ENCODE measurements at places on chromosomes 2 and 18.

- no peak for DNase-seq
Observed at GRCh38 chr2:191202881-191203397, 42.3 kb upstream of the MYO1B start.

DNA sequence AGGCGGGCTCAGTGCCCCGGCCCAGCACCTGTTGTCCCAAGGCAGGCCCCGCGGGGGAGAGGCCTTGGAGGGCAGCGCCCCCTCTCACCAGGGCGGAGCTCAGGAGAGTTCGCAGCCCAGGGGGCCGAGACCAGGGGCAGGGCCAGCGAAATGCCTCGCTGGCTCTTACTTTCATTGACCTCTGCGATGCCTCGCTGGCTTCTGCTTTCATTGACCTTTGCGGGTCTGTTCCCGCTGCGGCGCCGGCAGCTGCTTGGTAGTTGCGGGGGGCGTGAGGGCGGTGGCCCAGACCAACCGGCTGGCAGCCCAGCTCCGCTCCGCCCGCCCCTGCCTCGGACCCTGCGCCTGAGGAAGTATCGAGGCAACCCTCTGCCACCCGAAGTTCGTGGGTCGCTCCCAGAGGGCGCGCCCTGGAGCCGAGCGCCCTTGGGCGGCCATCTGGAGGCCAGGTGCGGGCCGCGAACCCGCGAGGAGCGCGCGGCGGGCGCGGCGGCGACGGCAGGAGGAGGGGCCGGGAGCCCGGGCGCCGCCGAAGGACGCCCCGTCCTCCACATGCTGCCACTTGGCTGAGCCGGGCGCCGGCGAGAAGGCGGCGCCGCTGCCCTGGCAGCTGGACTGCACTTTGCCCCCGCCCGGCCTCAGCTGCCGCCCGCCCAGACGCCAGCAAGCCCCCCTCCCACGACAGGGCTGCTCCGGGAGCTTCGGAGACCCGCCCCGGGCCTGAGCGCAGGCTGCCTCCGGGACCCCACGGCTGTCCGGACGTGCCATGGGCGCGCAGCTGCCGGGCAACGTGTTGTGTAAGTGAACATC, 118.0 kb upstream of the MSTN start:
- peak; percentile 63 for DNase-seq

DNA sequence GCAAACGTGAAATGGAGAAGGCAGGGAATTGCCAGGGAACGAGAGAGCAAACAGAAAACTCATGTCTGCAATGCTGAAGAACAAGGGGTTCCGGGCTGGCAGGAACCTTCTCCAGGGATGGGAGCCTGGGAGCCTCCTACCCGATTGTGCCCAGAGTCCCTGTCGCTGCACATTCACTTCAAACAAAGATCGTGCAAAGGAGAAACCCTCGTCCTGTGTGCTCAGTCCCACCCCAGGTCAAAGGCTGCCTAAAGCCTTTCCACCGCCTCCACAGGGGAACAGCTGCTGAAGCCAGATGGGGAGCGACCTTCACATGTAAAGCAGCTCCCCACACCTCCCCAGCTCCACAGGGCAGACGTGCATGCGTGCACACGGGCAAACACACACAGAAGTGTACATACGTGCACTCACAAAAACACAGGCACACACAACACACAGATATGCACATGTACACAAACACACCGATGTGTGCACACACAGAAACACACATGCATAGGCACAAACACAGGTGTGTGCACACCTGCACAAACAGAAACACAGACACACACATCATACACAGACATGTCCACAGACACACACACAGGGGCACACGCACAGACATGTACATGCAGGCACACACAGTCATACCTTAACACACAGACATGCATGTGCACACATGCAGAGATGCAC, 460.1 kb upstream of the SALL3 start:
- no peak for DNase-seq

- no peak for DNase-seq
Observed at GRCh38 chr2:58156780-58157179, 84.3 kb downstream of the FANCL start.

DNA sequence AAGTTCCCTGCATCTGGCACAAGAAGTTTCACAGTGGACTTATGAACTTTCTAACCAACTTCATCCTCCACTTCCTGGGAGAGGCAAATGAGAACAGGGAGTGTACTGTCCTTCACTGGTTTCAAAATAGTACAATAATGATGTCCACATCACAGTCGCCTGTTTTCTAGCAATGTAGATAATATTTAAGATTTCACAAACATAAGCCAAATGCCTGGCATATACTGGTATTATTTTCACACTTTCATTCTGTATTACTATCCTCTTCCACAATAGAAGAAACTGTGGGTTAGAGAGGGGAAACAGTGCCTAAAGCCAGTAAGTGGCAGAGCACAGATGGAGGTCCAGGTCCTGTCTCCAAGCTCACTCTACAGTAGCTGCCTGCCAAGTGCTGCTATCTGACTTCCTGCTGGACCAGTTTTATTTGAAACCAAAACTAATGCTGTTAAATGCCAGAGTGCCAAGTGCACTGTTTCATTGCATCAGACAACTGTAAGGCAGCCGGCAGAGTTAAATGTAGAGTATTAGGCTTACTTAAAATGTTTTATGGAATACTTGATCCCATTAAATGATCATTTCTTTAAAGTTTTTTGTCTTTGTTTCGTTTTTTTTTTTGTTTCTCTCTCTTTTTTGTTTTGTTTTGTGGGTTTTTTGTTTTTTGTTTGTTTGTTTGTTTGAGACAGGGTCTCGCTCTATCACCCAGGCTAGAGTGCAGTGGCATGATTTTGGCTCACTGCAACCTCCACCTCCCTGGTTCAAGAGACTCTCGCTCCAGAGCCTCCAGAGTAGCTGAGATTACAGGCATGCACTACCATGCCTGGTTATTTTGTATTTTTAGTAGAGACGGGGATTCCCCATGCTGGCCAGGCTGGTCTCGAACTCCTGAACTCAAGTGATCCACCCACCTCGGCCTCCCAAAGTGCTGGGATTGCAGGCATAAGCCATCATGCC, 15.1 kb downstream of the COBLL1 start:
- DNase-seq = no peak

- no peak for DNase-seq
Observed at GRCh38 chr2:112910219-112910618, 746 bp upstream of the IL37 start.

- no peak for DNase-seq
Observed at GRCh38 chr2:58073751-58074150, 27.1 kb downstream of the VRK2 start.

- DNase-seq = no peak
Observed at GRCh38 chr18:29874519-29875098, 1167.9 kb downstream of the DSC3 start.

DNA sequence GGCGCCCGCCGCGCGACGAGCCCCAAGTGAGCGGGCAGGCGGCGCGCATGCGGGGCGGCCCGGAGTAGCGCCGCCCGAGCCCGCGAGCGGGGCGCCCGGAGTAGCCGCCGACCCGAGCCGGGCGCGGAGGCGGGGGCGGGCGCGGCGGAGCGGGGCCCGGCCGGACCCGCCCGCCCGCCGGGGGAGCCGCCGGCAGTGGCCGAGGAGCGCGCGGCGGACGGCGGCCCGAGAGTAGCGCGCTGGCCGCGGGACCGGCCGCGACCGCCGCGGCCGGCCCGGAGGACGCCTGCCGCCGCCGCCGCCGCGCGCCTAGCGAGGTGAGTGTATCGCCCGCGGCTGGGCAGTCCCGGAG, at the start of gene GALNT1:
Gene GALNT1, plus strand, starts transcription at position 195 of the 352 bp plus-strand sequence. CDS start 72,923 bp downstream, outside the sequence.
- DNase-seq = no peak

GRCh38 chr2:12173943-12174340, 427.5 kb downstream of the LPIN1 start:
- DNase-seq = no peak

- DNase-seq = no peak
Observed at GRCh38 chr2:52510432-52510831, 1257.2 kb upstream of the CHAC2 start.

GRCh38 chr2:223604231-223604630, 2.1 kb upstream of the SCG2 start:
- DNase-seq = no peak

- DNase-seq = no peak
Observed at GRCh38 chr18:2982452-2983269, 30.3 kb downstream of the LPIN2 start.

- DNase-seq = no peak
Observed at GRCh38 chr2:136055929-136056688, 61.8 kb downstream of the CXCR4 start.

DNA sequence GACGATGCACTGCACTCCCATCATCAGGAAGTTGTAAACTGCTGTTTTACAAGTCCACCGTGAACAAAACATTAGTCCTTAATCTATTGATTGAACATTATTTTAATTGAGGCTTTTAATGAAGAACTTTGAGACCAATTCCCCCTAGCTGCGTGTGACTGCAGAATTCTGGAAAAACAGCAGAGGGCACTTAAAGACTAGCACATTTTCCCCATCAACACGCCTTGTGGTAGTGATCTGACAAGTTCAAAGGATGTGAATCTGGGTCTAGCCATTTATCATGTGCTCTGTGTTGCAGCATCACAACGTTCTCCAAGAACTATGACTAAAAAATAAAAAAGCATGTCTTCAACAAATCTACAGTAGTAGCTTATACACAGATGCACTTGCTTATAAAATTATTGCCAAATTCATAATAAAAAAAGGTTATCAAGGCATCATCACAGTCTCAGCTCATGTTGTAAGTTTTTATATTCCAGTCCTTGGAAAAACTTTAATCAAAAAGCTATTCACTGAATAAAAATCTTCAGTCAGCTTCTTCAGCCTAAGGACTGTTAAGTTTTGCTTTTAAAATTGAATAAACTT, 35.8 kb downstream of the SKOR2 start:
- DNase-seq = no peak

DNA sequence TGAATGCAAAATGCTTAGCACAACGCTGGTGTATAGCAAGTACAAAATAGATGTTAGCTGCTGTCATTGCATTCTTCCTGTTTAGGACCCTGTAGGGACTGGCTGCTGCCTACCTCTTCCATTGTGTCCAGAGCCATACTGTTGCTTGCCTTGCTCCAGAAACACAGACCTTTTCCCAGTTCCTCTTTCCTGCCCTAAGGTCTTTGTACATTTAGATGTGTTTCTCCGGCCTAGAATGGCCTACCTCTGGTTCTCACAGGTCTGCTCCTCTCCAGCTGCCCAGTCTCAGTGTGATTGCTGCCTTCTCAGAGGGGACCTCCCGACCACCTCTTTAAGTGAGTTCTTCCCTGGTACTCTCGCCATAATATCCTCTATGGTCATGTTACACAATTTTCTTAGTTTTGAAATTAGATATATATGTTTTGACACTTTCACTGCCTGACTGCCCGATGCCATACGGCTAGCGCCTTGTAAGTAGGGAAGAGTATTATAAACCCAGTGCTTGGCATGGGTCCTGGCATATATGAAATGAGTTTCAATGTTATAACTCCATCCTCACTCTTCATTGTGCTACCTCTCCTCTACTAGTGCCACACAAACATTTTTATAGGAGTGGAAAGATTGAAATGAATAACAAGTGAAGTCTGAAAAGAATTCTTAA, 48.3 kb downstream of the RFTN2 start:
- no peak for DNase-seq

- no peak for DNase-seq
Observed at GRCh38 chr2:222805591-222806304, 55.1 kb upstream of the ACSL3 start.

- DNase-seq = no peak
Observed at GRCh38 chr18:47226660-47227059, 24.8 kb downstream of the SKOR2 start.

GRCh38 chr2:191218292-191218898, 26.8 kb upstream of the MYO1B start:
- no peak for DNase-seq

GRCh38 chr18:10860382-10860781, 289.0 kb downstream of the PIEZO2 start:
- DNase-seq = no peak

DNA sequence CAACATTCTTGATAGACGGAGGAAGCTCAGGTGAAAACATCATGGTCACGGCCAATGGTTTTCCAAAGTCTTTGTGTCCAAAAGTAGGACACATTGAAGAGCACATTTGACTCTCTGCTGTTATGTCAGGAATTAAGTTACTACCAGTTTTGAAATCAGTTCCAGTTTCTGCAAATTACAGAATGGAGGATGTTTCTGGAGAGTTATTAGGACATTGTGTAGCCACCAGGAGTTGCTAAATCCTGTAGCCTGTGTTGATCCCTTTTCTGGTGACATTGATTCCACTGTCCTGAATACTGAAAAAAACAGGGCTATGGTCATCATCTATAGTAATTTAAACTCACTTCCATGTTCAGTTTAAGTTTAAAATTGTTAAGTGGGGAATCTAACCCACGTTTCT, 15.3 kb downstream of the UPP2 start:
- no peak for DNase-seq

DNA sequence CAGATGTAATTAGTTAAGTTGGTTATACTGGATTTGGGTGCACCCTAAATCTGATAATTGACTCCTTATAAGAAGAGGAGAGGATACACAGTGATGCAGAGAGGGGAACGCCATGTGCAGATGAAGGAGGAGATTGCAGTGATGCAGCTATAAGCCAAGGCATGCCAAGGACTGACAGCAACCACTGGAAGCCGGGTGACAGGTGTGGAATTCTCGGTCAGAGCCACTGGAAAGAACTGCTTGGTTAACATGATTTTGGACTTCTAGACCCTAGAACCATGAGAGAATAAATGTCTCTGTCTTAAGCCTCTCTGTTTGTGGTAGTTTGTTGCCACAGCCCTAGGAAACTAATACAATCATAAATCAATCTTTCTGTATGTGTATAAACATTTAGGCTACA, 403.3 kb upstream of the CDH20 start:
- no peak for DNase-seq

GRCh38 chr18:13522861-13523660, 203.3 kb downstream of the FAM210A start:
- DNase-seq = no peak

DNA sequence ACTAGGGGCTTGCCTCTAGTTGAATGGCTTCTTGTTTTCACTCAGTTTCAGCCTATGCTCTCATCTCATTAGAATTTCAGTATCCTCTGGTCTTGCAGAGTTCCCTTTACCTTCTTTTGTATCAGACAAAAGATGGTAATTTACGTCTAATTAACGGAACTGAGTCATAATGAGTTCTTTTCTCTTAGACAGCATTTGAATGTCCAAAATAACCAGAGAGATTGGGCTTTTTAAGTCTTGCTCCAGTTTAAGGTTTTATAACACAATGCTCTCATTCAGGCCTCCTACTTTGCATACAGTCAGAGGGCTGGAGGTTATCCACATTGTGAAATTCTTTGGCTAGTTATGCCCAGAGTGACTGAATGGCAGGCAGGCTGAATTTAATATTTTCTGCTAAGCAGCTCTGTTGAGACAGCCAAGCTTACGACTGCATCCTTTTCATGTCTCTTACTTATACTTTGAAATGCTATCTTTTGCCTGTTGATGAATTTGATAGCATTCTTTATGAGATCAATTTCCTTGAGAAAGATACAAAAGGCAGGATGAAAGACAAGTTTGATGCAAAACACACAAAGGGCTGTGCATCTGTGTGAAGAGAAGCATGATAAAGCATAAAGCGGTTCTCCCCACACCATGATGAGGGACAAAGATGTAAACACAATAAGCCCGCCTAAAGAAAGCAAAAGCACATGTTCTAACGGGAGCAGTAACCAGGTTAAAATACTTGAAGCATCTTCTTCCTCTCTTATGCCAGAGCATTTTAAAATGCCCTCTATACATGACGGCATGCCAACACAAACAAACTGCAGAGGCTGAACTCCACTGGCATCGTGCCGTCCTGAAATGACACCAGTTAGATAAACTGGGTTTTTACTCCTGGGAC, 90.0 kb downstream of the CDH2 start:
- DNase-seq = no peak

GRCh38 chr2:26922405-26923188, 47.8 kb upstream of the MAPRE3 start:
- DNase-seq = peak; percentile 38
